ENCODE measurements at places on chromosomes 7 and 10.

DNA sequence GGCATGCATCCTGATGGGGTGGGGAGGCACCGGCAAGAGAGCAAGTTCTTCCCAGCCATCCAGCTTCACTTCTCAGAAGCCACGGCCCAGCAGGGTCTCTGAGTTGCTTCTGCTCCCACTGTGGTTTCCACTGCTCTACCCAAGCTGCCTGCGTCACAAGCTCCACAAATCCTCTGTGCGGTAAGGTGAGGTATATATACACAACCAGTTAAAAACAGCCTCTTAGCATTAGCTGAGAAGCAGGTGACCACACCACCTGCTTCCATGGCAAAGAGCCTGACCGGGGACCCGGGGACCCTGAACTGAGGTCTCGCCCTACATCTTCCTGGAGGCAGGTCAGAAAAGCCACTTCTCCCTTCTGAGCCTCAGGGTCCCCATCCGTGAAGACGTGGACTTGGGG, 46.9 kb upstream of the NPFFR1 start:
- DNase-seq, result no peak

GRCh38 chr10:97543025-97543546, 29.5 kb upstream of the ANKRD2 start:
- no peak for DNase-seq

- DNase-seq, result no peak
These were observed 566.1 kb upstream of the NRP1 start for GRCh38 chr10:33900596-33900995.

DNA sequence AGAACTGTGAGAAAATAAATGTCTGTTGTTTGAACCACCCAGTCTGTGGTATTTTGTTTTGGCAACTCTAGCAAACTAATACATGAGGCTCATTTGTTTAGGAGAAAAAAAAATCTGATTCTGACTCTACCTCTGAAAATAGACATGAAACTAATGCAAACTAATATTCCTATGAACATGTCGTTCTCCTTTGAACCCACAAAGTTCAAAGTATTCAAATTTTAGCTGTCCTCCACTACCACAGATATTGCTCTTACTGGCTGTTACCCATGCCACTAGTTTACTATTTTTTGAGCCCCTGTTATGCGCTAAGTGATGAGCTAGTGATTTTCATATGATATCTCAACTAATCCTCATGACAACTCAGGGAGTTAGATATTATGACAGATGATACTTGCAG, 58.8 kb upstream of the ZNF804B start:
- DNase-seq, result no peak

DNA sequence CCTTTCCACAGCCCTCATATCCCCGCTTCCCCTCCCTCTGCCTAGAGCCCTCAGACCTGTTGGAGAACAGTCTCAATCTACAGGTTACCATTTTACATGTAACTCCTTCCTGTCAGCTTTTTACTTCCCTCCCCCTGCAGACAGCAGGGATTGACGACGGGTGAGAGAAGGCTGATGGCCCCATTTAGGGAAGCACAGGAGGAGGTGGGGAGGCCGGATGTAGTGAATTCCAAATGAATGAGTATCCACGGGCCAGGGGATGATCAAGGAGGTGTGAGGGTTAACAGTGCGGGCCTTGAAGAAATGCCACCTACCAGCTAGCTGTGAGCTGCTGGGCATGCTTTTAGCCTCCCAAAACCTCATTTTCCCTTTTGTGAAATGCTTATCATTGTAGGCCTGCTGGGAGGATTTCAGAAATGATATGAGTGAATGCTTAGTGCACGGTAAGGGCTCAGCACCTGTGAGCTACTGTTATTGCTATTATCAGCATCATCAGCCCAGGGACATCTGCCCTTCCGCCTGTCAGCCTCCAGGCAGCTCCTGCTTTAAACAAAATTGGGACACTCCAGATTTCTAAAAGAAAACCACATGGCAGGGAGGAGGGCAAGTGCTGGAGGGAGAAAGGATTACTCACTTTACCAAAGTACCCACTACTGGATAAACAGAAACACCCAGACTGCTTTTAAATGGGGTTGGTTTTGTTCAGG, 6.5 kb upstream of the NANOS1 start:
- DNase-seq, result peak; percentile 80

DNA sequence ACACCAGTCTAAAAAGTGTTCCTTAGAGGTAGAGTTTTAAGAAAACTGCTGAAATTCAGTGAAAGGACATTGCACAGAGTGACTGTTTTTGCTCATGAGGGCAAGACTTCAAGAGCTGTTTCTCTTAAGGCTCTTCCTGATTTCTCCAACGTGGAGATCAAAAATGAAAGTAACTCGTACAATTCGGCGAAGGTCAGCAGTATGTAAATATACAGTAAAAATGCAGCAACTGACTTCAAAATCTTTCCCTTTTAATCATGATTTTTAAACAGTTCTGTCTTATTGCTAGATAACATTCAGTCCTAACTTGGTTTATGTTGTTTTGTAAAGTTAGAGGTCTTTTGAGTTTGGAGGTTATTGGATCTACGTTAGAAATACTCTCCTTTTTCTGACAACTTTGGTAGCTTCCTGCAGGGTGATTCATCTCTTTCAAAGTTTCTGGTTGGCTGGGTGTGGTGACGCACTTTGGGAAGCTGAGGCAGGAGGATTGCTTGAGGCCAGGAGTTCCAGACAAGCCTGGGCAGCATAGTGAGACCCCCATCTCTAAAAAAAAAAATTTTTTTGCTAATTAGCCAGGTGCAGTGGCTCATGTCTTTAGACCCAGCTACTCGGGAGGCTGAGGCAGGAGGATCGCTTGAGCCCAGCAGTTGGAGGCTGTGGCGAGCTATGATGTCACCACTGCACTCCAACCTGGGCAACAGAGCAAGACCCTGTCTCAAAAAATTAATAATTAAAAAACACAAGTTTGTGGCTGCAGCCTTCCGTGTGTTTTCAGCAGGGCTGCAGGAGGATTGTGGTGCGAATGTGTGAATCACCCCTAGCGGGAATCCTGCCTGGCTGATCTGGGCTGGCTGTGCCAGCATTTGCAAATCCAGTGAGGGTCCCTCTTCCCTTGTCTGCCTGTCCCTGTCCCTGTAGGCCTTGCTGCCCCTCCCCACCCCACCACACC, 29.2 kb upstream of the AP5Z1 start:
- DNase-seq, result no peak

GRCh38 chr7:64180989-64181388, 26.0 kb upstream of the ZNF735 start:
- DNase-seq, result peak; percentile 55

GRCh38 chr7:95317966-95318365, 6.4 kb downstream of the PON1 start:
- DNase-seq, result no peak

GRCh38 chr10:33333260-33334101, 986 bp downstream of the NRP1 start:
- DNase-seq, result no peak

All from SK-N-SH (cell line).